ENCODE measurements at places on chromosomes 7 and 10.

DNA sequence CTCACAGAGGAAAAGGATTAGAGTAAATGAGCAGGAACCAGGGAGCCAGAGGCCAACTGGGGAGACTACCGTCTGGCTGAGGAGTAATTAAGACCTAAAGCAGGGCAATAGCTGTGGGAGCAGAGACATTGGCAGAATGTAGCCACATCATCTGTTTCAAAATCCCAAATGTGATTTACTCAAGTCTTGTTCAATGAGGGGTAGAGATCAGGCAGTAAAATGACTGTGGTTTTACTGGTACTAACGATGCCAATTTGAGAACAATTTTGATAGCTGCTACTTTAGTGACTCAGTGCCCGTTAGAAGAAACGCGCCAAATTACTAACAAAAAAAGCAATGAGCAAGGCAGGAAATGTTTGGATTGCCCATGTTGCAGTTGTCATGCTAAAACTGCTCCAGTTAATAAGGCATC, 12.7 kb upstream of the MIOS start:
- no peak for DNase-seq

GRCh38 chr7:101218236-101219125, 516 bp downstream of the ZNHIT1 start:
- DNase-seq: no peak

DNA sequence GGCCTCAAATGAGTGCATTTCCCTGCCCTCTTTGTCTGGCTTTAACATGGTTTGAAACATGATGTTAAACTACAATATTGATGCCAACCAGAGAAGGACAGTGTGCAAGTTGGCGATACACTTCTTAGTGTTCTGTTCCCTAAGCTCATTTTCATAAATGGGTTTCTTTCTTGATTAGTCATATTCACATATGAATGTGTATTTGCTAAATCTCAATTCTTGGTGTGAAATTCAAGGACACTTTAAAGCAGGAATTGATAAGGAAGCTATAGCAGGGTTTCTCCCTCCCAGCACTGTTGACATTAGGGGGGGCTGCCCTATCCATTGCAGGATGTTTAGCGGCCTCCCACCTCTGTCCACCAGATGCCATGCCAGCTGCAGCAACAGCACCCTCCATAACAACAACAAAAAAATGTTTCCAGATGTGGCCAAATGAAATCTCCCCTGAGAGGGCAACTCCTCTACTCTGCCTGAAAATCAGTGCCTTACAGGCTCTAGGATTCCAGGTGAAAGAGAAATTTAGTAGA, 13.1 kb downstream of the CCNY start:
- no peak for DNase-seq

DNA sequence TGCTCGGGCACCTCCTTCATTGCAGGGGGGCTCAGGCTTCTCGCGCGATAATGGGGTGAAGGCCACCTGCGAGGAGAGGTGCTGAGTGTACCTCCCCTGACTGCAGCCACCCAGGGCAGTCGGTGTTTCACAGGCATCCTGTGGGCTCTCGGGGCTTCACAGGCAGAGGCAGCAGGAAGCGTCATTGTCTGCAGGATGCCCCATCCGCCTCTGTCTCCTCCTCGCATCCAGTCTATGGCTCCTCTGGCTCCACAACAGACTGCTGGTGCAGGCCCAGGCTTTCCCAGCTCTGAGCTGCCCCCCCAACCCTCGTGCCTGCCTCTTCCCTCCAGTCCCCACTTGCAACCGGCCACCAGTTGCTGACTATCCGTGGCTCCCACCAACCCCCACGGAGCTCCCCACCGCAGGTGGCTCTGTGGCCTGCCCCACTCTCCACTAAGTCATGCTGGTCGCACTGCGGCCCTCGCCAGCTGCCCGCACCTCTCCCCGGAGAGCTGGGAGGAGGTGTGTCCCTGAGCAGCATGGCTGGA, 36.5 kb downstream of the CAMK2B start:
- no peak for DNase-seq

DNA sequence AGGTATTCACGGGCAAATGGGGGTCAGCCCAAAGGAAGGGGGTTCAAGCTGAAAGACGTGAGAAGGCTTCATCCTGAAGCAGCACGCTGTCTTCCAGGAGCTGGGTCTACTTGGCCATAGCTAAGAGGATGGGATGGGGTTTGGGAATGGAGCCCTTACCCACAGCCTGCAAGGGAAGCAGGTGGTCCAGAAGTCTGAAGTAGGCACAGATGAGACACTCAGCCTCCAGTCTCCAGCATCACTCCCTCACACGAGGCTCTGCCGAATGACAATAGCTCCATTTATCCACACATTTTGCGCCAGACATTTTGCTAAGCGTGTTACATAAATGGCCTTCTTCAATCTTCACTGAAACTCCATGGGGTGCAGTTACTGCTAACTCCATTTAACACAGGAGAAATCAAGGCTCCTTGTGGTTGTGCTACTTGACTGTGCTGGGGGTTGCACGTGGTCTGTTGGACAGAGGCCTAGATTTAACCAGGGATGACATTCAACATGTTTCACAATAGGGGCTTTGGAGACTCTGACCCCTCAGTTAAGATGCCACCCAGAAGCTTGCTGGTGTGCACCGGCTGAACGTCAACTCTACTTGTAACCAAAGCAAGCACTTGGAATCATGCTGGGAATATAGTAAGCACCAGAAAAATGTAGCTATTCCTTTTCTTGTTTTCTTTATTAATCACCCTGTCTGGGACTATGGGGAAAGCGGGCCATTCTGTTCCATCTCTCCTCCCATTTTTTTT, 85.3 kb downstream of the FAM241B start:
- DNase-seq: no peak

GRCh38 chr10:3136763-3137611, 35.6 kb downstream of the PITRM1 start:
- no peak for DNase-seq

GRCh38 chr10:86155054-86155921, 211.3 kb downstream of the GRID1 start:
- DNase-seq: no peak

DNA sequence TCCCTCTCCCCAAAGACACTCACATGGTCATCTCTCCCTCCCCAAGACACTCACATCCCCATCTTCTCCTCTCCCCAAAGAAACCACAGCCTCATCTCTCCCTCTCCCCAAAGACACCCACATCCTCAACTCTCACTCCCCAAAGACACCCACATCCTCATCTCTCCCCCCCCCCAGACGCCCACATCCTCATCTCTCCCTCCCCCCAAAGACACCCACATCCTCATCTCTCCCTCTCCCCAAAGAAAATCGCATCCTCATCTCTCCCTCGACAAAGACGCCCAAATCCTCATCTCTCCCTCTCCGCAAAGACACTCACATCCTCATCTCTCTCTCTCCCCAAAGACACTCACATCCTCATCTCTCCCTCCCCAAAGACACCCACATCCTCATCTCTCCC, 31.5 kb downstream of the INSIG1 start:
- DNase-seq: no peak

All from NCI-H2171 (cell line).